ENCODE measurements at places on chromosomes 7 and 10.

DNA sequence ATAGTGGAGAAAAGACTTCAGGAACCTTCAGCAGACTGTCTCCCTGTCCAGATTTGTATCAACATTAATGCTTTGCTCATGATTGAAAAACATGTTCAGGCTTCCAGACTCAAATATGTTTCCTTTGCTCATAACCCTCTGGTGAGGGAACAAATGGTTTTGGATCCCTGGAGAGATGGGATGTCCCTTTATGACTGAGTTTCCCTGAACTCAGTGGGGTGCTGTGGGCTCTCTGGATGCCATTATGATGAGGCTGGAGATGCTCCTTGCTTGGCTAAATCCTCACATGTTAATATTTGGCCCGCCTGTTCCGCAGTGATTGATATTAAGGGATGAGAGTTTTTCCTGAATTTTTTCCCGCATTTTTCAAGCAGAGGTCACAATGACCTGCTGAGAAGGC is 749.4 kb downstream of the SUGCT start:
- no peak for DNase-seq

GRCh38 chr10:43735907-43736306 is 87.2 kb upstream of the ZNF32 start:
- no peak for DNase-seq

DNA sequence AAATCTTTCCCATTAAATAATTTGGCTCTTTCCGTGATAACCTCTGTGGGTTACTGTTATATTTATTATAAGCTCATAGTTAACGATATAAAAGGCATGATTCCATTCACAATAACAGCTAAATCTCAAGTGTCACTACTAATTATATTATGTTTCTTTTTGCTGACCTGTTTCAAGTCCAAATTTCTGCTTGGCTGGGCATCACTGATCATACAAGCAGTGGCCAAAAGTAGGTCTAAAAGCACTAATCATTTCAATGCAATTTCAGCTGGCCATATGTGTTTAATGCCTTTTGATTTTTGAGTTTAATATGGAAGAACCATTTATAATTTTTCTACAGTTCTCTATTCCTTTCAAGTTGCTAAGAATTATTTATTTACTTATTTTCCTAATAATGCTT is 110.7 kb downstream of the SEMA3A start:
- no peak for DNase-seq

DNA sequence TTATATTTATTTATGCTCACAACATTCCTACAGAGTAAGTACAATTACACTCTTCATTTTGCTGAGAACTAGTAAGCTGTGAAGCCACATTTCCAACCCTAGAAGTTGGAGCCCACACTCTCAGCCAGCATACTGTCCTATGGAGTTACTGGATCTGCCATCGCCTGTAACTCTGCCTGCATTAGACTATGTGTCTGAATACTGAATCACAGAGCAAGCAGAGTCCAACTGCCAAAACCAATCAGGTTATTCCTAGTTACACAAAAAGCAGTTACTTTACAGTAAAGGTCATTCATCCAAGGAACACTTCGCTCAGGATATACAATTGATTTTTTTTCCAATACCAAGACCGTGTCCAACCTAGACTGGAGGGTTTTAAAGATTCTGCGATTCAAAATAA is 21.5 kb downstream of the CTAGE6 start:
- no peak for DNase-seq

GRCh38 chr10:103663802-103664201 is 170.3 kb downstream of the NEURL1 start:
- no peak for DNase-seq

DNA sequence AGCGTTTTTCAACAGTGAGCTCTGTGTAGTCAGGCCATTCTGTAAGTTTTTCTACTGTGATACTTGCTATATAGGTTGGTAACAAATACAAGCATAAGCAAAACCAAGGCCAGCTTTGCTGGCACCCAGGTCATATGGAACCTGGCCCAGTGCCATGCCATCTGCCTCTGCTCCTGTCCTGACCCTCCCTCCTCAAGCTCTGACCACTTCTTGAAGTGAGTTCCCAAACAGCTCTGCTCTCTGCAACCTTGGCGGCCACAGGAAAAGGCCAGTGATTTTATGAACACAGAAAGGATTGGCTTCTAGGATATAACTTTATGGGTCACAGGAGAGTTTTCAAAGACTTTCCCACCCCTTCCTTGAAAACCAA is 12.8 kb downstream of the NOD1 start:
- DNase-seq, result no peak

GRCh38 chr7:117347480-117347879 is 24.6 kb upstream of the WNT2 start:
- no peak for DNase-seq

DNA sequence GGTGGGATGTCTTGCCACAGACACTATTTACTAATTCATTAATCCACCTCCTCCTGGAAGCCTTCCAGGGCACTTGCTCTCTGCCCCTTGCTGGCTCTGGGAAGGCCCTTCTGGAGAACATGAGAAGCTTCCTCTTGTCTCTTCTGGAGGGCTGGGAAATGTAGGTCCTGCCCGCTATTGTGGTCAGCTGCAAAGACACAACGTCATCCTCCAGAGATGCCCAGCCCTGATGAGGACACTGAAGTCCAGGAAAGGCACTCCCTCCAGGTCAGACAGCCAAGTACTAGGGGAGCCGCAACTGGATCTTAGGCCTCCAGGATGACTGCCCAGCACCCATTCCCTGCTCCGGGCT is 9.6 kb upstream of the TACR2 start:
- DNase-seq, result no peak

GRCh38 chr7:56287429-56288138 is 171.4 kb upstream of the NUPR2 start:
- DNase-seq, result peak; percentile 1

GRCh38 chr10:12041766-12042408 is 722 bp downstream of the UPF2 start:
- peak; percentile 36 for DNase-seq

DNA sequence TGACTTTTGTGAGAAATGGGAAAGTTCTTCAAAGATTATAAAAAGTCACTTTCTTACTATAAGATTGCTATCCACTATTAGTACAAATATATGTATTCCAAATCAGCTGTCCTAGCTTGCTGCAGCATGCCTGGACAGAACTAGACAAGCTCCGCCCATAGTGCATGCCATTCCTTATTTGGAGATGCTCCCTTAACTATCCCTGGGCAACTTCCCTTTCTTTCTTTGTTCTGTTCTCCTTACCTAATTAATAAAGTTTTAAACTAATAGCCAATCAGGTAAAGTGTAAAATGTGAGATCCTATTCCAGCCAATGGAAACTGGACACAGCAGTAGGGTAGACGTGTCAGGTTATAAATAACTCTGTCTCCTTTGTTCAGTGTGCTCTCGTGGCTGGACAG is 281.9 kb downstream of the CAMK1D start:
- DNase-seq, result no peak

- DNase-seq, result no peak
Observed at GRCh38 chr7:2214636-2215035, 18.1 kb downstream of the MAD1L1 start.

DNA sequence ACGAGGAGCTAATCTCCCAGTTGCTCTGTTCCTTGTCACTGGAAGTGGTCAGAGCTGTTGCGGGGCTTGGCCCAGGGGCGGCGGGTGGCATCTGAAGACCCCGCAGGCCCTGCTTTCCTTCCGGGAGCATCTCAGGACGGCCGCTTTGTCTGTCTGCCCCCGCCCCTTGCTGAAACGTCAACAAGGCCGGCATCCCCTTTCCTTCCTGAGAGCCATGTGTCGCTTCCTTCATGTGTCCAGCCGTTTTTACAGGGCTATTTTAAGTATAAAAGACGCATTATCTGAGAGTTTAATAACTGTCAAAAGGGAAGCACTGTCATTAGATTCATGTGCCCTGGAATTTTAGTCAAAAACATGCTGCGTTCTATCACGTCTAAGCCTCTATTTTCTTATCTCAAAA is 110.4 kb downstream of the CUX1 start:
- DNase-seq, result no peak

DNA sequence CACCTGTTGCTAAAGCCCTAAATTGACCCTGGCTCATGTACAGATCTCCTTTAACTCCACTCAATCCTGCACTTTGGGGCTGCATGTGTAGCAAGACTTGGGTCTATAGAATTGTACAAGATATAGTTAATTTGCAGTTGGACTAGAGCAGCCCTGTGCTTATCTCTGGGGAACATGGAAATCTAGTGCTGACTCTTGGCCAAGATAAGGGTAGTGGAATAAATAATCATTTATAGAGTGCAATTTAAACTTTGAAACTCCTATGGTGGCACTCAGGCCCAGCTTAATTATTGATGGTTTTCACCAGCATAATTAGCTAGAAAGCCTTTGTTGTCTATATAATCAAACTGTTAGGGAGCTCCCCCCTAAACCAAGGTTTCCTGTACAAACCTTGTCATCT is 39.2 kb upstream of the MBL2 start:
- DNase-seq, result no peak

DNA sequence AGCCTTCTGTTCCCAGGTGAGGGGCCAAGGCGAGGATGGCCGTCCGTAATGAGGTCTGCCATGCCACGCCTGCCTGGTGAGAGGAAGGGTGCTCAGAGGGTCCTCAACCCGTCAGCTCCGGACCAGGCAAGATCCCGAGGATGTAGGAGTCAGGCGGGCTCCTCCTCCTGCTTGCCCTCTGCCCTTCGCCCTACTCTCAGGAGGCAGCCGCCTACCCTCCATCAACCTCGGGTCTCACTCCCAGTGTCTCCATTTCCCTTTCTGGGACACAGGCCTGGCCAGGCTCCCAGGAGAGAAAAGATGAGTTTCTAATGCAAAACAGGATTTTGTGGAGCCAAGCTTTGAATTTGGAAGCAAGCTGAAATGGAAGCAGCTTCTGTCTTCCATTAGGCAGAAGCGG is 184.0 kb downstream of the PTPN20 start:
- DNase-seq, result no peak

GRCh38 chr10:97737770-97738265 is 890 bp downstream of the ZFYVE27 start:
- DNase-seq, result no peak

DNA sequence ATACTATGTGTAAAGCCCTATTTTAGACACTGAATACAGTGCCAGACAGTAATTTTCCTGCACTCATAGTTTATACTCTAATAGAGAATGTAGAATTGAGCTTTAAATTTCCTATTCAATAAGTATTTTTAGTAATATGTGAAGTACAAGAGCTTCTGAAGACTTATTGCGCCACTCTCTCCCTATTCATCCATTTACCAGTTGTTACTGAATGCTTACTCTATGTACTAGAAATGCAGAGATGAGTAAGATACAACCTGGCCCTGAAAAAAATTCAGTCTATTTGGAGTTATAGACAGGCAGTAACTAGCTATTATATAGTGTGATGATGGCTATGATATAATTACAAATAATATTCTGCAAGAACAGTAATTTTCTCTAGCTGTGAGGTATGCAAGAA is 98.8 kb downstream of the ADK start:
- DNase-seq, result no peak

- no peak for DNase-seq
Observed at GRCh38 chr10:124952123-124952522, 10.2 kb downstream of the ZRANB1 start.

GRCh38 chr10:88926566-88927415 is 25.8 kb downstream of the ACTA2 start:
- no peak for DNase-seq

DNA sequence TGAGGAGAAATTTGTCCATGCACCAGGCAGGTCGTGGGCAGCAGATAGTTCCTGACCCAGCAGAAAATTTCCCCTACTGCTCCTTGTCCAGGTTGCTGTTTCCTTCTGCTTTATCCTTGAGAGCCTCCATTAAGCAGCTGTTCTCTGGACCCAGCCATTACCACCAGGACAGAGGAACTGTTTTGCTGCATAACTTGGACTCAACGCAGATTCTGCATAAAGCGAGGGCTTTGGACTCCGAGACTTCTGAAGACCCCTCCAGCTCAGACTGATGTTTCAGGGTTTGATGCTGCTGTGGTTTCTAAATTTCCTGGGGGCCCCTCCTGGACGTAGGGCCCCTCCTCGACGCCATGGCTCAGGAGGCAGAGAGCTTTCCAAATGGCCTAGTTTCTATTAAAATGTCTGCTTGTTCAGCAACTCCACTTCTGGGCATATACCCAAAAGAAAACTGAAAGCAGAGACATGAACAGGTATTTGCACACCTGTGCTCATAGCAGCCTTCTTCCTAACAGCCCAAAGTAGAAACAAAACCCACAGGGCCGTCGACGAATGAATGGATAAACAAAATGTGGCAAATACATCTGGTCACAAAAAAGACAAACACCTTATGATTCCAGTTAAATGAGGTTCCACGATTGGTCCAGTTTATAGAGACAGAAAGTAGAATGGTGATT is 28.3 kb upstream of the LMTK2 start:
- no peak for DNase-seq

GRCh38 chr10:119409906-119410305 is 132.6 kb downstream of the RGS10 start:
- no peak for DNase-seq

DNA sequence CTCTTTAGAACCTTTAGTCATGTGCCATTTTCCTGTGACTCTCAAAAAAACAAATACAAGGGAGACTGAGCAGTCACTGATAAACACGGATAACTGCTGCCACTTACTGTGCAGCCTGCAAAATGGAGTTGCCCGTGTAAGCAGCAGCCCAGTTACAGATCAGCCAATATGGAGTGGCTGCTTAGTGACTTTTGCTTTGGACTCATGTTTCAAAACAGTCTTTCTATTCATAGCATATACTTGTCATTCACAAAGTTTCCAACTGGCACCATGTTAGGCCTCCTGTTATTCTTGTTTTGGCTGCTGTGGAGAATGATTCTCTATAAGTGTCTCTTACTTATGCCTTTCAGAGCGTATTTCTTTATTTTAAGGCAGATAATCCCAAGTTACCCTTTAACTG is 3.0 kb downstream of the FAM204A start:
- no peak for DNase-seq

DNA sequence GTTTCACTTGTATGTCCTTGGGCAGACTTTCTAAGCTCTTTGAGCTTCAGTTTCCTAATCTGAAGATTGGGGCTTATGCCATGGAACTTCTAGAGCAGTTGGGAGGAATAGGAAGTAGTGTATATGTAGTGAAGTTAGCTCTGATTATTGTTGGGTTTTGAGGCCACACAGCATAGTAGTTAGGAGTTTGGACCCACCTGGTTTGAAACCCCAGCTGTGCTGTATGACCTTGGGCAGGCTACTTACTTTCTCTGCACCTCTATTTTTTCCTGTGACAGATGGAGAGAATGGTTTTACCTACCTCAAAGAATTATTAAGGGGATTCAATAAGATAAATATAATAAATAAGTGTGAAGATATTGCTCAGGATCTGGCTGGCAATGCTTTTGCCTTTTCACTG is 61.4 kb upstream of the ADRB1 start:
- DNase-seq, result no peak

GRCh38 chr10:48533951-48534720 is 70.7 kb downstream of the ARHGAP22 start:
- DNase-seq, result no peak

- no peak for DNase-seq
Observed at GRCh38 chr10:131391936-131392335, 80.4 kb upstream of the TCERG1L start.

- no peak for DNase-seq
Observed at GRCh38 chr7:7745966-7746365, 27.6 kb upstream of the RPA3 start.

Data from stimulated activated CD4-positive, alpha-beta T cell treated with anti-CD3 and anti-CD28 coated beads, Interleukin-2, amount 100 ng/mL, for 24 hours (primary cell).